ENCODE measurements at places on chromosomes 16 and 17. TPM values are rescaled to one million over a fixed set of nuclear protein-coding genes. Genes with fewer than 3 reads are reported as not detected.

CRYM gene
- 0.29 TPM for total RNA-seq

CDRT15L2 gene
- total RNA-seq, result not detected

IL17C gene
- not detected for total RNA-seq

ZNF423 gene
- total RNA-seq, result 0.97 TPM

GRCh38 chr16:86217001-86217890, 293.1 kb upstream of the FOXF1 start:
- no peak for DNase-seq

DNA sequence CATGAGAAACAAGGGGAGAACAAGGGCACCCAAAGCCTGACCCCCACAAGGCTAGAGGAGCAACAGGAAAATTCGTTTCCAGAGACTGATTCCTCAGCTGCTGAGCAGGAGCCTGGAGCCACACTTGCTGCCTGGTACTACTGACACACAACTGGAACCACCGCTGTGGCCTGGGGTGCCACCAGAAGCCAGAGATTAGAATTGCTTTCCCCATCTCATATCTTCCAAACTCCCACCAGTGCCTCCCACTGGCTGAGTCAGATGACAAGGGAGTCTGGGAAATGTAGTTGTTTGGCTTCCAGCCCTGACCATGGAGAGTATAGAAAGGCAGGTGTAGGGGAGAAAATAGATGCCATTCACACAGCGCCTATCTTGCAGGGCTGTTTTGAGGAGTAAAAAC, 4.1 kb upstream of the TMEM11 start:
- DNase-seq, result no peak

DNA sequence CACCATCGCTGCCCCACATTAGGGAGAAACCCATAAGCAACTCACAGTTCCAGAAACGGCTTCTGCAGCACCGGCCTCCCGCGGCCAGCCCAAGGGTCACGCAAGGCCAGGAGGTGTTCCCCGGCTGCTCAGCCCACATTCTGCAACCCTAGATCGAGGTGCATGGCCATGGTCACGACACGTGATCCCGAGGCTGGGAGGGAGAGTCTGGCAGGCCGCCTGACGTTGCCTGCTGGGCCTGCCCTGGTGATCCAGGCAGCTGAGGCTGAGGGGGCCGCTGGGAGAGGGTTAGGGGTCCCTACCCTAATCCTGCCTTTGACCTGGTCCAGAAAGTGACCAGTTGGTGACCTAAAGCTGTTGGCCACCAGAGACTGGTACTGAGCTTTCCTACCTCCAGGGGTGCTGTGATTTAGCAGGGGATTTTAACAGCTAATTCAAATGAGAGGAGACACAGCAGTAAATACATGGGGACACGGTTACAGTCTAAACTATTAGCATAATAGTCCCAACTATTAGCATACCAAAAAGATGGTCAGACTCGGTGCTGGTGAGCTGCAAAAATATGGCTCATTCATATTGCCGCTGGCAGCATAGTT, 97.4 kb upstream of the CIBAR2 start:
- no peak for DNase-seq

- no peak for DNase-seq
Observed at GRCh38 chr17:76233588-76234353, 6.5 kb downstream of the RNF157 start.

DNA sequence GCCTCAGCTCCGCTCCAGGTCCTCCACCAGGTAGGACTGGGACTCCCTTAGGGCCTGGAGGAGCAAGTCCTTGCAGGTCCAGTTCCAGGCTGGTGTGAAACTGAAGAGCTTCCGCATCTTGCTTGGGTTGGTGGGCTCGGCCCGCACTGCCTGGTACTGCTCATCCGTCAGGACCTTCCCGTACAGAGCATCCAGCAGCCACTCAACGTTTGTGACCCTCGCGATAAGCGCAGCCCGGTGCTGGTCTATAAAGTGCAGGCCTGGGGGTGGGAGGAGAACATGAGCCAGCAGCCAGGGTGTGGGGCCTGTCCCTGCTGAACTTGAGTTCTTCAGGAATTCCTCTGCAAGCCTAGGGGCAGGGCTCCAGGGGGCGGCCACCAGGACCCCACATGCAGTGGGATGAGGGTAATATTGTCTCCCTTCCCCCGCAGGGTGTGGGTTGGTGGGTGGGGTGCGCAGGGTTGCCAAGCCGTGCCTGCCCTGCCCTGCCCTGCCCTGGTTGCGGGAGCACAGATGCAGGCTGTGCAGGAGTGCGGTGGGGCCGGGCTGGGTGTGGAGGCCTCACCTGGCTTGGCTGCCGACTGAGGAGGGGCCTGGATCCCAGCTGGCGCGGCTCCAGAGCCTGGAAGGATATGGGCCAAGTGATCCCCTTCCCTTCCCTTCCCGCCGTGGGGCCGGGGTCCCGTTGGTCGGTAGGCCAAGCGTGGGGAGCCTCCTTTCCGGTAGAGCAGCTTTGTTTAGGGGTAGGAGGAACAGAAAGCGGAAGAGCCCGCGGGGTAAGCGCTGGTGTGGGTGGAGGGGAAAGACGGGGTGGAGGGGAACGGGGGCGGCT, 762 bp downstream of the PYCARD start:
- no peak for DNase-seq

DNA sequence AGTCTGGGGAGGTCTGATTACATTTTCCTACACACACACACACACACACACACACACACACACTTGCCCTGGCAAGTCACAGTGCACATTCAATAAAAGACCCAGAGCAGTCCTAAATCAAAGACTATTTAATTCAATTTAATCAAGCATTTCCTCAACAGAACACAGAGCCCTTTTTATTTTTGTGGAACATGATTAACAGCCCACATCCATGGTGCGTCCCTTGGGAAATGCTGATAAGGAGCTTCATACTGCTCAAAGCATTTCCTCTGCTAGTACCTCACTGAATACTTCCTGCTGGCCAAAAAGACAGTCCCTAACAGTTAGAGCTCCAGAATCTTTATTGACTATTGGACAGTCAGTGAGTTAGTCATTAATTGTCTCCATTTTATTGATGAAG, 43.1 kb upstream of the MYH10 start:
- no peak for DNase-seq

GRCh38 chr16:67326472-67327309, at the start of the genes KCTD19 and LRRC36:
Gene KCTD19 (minus strand): TSS chr16:67326741. CDS start chr16:67326707, 34 bp downstream.
Gene LRRC36 (plus strand): TSS chr16:67326815. CDS start chr16:67326863, 48 bp downstream.
- no peak for DNase-seq

GRCh38 chr17:79616801-79617200, 6.0 kb upstream of the RBFOX3 start:
- no peak for DNase-seq

- no peak for DNase-seq
Observed at GRCh38 chr17:75244133-75244866, 17.1 kb downstream of the GGA3 start.
